ENCODE measurements at places on chromosomes 6 and 20.

- DNase-seq: no peak
- no peak overlapping the region for H3K4me3 ChIP-seq
- no peaks in the 10 kb centered on the region for H3K36me3 ChIP-seq
- H3K4me1 ChIP-seq: no peaks in the 10 kb centered on the region
Observed at GRCh38 chr20:23118144-23118543, 32.0 kb upstream of the CD93 start.

DNA sequence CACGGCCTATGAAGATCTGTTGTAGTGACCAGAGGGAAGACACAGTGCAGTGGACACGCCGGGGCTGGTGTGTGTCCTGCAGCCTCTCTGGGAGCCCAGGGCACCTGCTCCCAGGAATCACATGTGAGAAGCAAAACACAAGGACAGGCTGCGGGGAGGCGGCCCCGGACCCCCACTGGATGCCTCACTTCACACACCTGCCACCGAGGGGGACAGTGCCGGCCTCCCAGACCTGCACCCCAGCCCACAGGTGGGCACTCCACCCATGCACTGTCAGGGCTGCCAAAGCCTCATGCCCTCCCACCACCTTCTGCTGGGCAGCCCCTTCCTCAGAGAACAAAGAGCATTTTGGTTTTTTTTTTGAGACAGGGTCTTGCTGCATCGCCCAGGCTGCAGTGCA lies 27.4 kb downstream of the FRMD1 start:
- no peak overlapping the region for H3K27ac ChIP-seq
- no peak for DNase-seq
- H3K4me1 ChIP-seq: peaks cover 4% of the 10 kb centered on the region
- H3K36me3 ChIP-seq: no peaks in the 10 kb centered on the region
- H3K4me3 ChIP-seq: no peak overlapping the region

- no peak overlapping the region for H3K4me3 ChIP-seq
- H3K27me3 ChIP-seq: no peaks in the 10 kb centered on the region
- DNase-seq: no peak
- peaks cover 6% of the 10 kb centered on the region for H3K4me1 ChIP-seq
- H3K27ac ChIP-seq: no peak overlapping the region
- no peaks in the 10 kb centered on the region for H3K36me3 ChIP-seq
Observed at GRCh38 chr20:4814696-4815252, 93.1 kb downstream of the PRND start.

DNA sequence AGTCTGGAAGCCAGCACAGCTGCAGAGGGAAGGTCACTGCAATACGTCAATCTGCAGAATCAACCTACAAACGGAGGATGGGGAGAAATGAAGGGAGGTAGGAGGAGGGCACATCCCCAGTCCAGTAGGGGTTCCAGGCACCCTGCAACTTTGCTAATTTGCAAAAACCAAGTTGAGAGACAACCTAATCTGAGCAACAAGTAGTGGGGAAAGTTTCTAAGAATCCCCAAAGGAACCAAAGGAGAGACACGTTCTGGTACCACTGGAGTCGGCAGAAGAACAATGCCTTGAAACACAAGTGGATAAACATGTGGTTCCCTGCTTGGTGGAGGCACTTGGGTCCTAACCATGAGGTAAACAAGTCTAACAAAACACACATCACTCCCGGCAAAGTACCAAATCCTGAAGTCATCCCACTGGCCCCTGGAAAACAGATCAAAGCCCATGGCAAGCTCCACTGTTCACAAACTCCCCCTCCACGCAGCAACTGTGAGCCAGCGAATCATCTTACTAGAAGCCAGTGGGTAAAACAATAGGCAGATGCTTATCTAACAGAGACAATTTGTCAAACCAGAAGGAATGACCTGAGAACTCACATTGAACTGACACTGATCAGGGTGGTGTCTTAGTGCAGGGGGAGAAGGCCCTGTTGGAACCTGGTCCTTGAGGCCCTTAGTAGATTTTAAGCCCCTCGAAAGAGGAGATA lies 4.7 kb downstream of the MRPS18A start:
- no peak overlapping the region for H3K27ac ChIP-seq
- no peaks in the 10 kb centered on the region for H3K27me3 ChIP-seq
- DNase-seq: no peak
- peaks cover 11% of the 10 kb centered on the region for H3K4me1 ChIP-seq
- peaks cover 23% of the 10 kb centered on the region for H3K36me3 ChIP-seq

DNA sequence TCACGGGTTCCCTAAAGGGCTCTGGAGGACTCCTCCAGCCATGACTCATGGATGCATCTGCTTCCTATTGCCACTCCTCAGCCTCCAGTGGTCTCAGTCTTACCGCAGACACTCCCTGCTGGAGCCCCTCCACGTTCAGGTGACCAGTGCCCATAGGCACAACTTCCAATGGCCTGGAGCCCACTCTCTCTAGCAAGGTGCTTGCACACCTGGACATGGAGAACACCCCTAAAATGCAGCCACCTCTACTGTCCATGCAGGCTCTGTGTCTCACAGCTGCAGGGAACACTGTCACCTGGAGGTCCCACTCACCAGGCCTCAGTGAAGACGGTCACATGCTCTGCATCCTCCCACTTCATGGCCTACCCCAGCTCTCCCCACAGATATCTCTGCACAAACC lies 36.0 kb downstream of the HUS1B start:
- no peak overlapping the region for H3K4me3 ChIP-seq
- no peaks in the 10 kb centered on the region for H3K27me3 ChIP-seq
- H3K36me3 ChIP-seq: no peaks in the 10 kb centered on the region
- no peak overlapping the region for H3K27ac ChIP-seq
- H3K4me1 ChIP-seq: no peaks in the 10 kb centered on the region
- DNase-seq: no peak

DNA sequence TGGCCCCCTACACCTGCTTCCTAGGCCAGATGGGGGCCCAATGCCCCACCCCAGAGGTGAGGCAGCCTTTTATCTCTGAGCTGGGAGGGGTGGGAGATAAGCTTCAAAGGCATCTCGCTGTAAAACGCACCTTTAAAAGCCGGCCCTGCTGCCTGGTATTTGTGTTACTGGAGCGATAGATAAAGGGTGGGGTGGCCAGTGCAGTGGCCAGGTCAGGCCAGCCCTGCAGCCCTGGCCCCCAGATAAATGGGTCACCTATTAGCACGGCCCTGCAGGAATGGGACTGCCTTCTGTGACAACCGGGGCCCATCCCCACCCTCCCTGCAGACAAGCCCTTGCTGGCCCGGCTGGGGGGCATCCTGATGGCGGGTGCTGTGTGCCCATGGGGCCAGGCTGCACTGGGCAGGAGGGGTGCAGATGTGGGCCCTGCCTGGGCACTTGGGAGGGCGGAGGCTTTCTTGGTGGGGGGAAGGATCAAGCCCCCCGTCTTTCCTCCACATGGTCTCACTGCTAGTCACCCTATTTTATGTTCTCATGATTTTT lies 3.0 kb upstream of the RBBP8NL start:
- H3K27me3 ChIP-seq: no peaks in the 10 kb centered on the region
- H3K4me3 ChIP-seq: no peak overlapping the region
- H3K4me1 ChIP-seq: peaks cover 32% of the 10 kb centered on the region
- H3K36me3 ChIP-seq: no peaks in the 10 kb centered on the region
- no peak for DNase-seq
